ENCODE measurements at places on chromosomes 2 and 18.

- no peaks in the 10 kb centered on the region for H3K36me3 ChIP-seq
- no peaks in the 10 kb centered on the region for H3K4me1 ChIP-seq
These were observed 19.1 kb downstream of the PARD6G start for GRCh38 chr18:80228051-80228848.

DNA sequence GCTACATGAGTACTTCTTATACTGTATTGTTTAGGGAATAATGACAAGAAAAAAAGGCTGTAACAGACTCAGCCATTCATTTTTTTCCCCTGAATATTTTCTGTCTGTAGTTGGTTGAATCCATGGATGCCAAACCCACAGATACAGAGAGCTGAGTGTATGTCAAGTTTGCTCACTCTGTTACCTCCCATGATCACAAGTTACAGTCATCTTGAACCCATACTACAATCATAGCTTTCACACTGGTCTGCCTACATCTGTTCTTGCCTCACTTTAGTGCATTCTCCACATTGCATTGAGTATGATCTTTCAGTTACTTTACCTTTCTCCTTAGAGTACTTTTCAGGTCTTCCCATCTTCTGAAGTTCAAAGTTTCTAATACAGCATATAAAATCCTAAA, 94.0 kb downstream of the BIRC6 start:
- no peak for DNase-seq
- H3K4me3 ChIP-seq: no peak overlapping the region
- no peaks in the 10 kb centered on the region for H3K27me3 ChIP-seq
- no peaks in the 10 kb centered on the region for H3K4me1 ChIP-seq

GRCh38 chr2:50582164-50582563, 449.8 kb downstream of the NRXN1 start:
- H3K4me1 ChIP-seq: no peaks in the 10 kb centered on the region
- no peak overlapping the region for H3K27ac ChIP-seq
- H3K27me3 ChIP-seq: no peaks in the 10 kb centered on the region
- DNase-seq: no peak
- no peaks in the 10 kb centered on the region for H3K36me3 ChIP-seq

DNA sequence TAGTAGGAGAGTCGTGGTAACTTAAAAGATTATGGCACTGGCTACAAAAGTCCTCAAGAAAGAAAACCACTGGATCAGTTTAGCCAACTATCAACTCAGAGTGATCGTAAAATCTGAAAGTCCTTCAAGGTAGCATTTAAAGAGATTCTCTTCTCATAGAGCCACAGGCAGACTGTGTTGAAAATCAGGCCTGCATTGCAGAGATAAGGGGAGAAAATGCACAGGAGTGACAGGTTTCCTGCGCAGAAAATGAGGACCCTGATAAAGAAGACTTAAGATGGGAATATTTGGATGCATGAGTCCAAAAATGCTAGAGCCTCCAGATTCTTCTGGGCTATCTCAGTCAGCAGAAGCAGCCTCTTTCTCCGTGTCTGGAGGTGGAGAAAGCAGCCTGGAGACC, 360.9 kb downstream of the PLCL1 start:
- no peaks in the 10 kb centered on the region for H3K4me1 ChIP-seq
- H3K36me3 ChIP-seq: no peaks in the 10 kb centered on the region
- H3K4me3 ChIP-seq: no peak overlapping the region
- no peak for DNase-seq
- no peaks in the 10 kb centered on the region for H3K27me3 ChIP-seq

- DNase-seq: no peak
- H3K27ac ChIP-seq: no peak overlapping the region
- H3K4me3 ChIP-seq: no peak overlapping the region
- H3K27me3 ChIP-seq: no peaks in the 10 kb centered on the region
These were observed 319.8 kb downstream of the RND3 start for GRCh38 chr2:150167711-150168110.

DNA sequence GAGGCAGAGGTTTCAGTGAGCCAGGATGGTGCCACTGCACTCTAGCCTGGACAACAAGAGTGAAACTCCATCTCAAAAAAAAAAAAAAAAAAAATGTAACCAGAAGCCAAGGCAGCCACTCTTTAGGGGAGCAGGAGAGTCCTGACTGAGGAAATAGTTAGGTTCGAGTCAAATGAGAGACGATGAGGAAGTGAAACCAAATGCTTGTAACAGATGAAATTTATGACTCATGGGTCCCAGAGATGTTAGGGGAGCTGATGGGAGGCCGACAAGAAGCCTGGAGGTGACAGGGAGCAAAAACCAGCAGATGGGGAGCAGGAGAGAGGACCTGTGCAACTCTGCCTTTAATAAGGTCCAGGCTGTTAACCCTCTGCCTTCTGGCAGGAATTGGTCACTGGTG, 756.1 kb upstream of the DDX18 start:
- DNase-seq: no peak
- H3K27me3 ChIP-seq: no peaks in the 10 kb centered on the region
- no peak overlapping the region for H3K4me3 ChIP-seq
- no peaks in the 10 kb centered on the region for H3K4me1 ChIP-seq

GRCh38 chr2:234468503-234468902, 28.4 kb downstream of the ARL4C start:
- H3K36me3 ChIP-seq: no peaks in the 10 kb centered on the region
- H3K4me1 ChIP-seq: no peaks in the 10 kb centered on the region
- DNase-seq: no peak
- no peak overlapping the region for H3K4me3 ChIP-seq
- H3K27me3 ChIP-seq: no peaks in the 10 kb centered on the region

GRCh38 chr2:216371721-216372702, at the start of gene MARCHF4:
Gene MARCHF4 (minus strand): TSS chr2:216372483. CDS start chr2:216370260, 2,223 bp downstream.
- H3K27me3 ChIP-seq: peaks cover 66% of the 10 kb centered on the region
- H3K4me1 ChIP-seq: peaks cover 11% of the 10 kb centered on the region
- peak within 1 kb of the TSS; percentile 7 for H3K4me3 ChIP-seq
- H3K27ac ChIP-seq: no peak within 1 kb of the TSS
- DNase-seq: peak; percentile 74
- no peaks in the 10 kb centered on the region for H3K36me3 ChIP-seq

DNA sequence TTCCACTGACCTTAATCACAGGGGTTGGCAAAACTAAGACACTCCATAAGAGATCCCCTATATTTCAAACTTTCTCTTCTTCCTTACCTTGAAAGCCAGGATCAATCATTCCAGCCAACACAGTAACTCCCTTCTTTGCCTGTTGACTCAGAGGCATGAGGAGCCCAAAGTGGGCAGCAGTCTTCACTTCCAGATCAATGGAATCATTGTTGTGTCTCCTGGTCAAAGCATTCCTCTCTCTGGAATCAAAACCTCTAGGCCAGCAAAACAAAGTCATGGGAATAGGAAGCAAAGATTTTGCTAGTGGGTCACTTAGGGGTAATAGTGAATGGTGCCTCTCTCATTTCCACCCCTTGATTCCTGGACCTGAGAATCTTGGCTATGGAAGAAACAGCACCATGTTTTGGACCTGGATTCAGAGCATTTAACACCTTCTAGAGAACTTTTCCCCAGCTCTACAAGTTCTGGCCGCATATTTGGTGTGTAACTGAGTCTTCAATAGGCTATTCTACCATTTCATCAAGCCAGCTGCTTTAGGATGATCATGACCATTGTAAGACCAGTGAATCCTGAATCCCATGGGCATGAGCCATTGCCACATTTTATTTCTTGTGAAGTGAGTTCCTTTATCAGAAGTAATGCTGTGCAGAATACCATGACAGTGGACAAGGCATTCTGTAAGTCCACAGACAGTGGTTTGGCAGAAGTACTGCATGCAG, 65.7 kb upstream of the SERPINE2 start:
- no peaks in the 10 kb centered on the region for H3K27me3 ChIP-seq
- no peaks in the 10 kb centered on the region for H3K36me3 ChIP-seq
- no peak overlapping the region for H3K27ac ChIP-seq
- no peak overlapping the region for H3K4me3 ChIP-seq
- no peak for DNase-seq

Measured in sigmoid colon (tissue), 7 donors.